ENCODE measurements at places on chromosomes 2 and 18. TPM values are rescaled to one million over a fixed set of nuclear protein-coding genes. Genes with fewer than 3 reads are reported as not detected.

Gene RNASEH1
- 38.7 TPM for total RNA-seq

Gene FOXI3
- total RNA-seq = not detected

Gene TNFAIP6
- total RNA-seq = 2.4 TPM

Gene CNGA3
- total RNA-seq = 0.87 TPM

Gene FAM228B
- total RNA-seq = 8.3 TPM

Gene GPC1
- total RNA-seq = 303 TPM

Gene ABI2
- 74.8 TPM for total RNA-seq

Gene SCG2
- 0.85 TPM for total RNA-seq

Measured in HFFc6 (cell line).